Natural killer cell treated with Interleukin-12 subunit alpha and Interleukin-12 subunit beta and Interleukin-15 and Interleukin-18, amount 100 ng/mL, for 72 hours (primary cell): ENCODE measurements at places on chromosomes 16 and 17. TPM values are rescaled to one million over a fixed set of nuclear protein-coding genes. Genes with fewer than 3 reads are reported as not detected.

GRCh38 chr16:61105544-61105943 lies 930.7 kb downstream of the CDH8 start:
- no peak for DNase-seq
- H3K4me3 ChIP-seq, result no peak overlapping the region
- H3K4me1 ChIP-seq, result no peaks in the 10 kb centered on the region
- peaks cover 7% of the 10 kb centered on the region for H3K36me3 ChIP-seq

DNA sequence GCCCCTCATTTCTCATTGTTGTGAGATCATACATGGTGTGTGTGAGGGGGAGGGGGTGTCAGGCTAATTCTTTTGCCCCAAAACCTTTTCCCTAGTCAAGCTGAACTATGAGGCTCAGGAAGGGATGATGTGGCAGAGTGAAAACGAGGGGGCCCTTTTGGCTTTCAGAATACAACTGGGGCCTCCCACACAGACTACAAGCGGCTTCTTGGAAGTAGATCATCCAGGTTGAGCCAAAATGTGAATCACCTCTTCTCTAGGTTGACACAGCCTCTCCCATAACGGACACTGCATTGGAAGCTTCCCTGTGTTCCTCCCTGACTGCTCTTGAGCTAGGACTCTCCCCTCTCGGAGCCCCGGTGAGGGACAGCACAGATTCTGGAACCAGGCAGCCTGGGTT lies 2.3 kb upstream of the ALKBH5 start:
- no peak for DNase-seq
- peak overlapping the region; percentile 99 for H3K27ac ChIP-seq
- H3K36me3 ChIP-seq, result no peaks in the 10 kb centered on the region

- no peaks in the 10 kb centered on the region for H3K36me3 ChIP-seq
- H3K27me3 ChIP-seq, result peaks cover 2% of the 10 kb centered on the region
- no peak for DNase-seq
- H3K4me1 ChIP-seq, result peaks cover 6% of the 10 kb centered on the region
- H3K27ac ChIP-seq, result no peak overlapping the region
- H3K4me3 ChIP-seq, result no peak overlapping the region
These were observed 77.3 kb downstream of the ZDHHC7 start for GRCh38 chr16:84933774-84934631.

- H3K27ac ChIP-seq, result no peak overlapping the region
- peaks cover 24% of the 10 kb centered on the region for H3K36me3 ChIP-seq
- no peaks in the 10 kb centered on the region for H3K4me1 ChIP-seq
- DNase-seq, result no peak
- no peak overlapping the region for H3K4me3 ChIP-seq
These were observed 743.1 kb downstream of the KCNJ18 start for GRCh38 chr17:22435231-22435974.

UBE2Z gene
- 109 TPM for total RNA-seq

PTGES3L gene
- total RNA-seq, result 1.3 TPM

MFAP4 gene
- not detected for total RNA-seq
